ENCODE measurements at places on chromosomes 3 and 15.
A peak's percentile ranks its signal among the peaks of the same experiment; 100 is the strongest.

GRCh38 chr15:49235446-49236124 is 65.5 kb downstream of the GALK2 start:
- DNase-seq: peak; percentile 63

DNA sequence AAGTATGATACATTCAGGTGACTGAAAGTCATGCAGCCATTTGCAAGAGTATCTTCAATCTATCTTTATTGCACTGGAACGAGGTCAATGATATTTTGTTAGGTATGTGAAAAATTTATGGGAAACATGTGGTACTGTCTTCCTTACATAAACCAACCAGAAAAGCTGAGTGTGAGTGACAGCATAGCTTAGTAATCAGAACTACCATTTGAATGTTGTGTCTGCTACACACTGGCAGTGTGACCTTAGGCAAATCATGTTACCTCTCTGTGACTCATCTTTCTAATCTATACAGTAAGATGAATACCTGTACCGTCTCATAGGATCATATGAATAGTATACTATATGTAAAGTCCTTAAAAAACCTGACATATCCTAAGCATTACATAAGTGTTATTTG is 337.9 kb upstream of the IL12A start:
- DNase-seq: no peak

DNA sequence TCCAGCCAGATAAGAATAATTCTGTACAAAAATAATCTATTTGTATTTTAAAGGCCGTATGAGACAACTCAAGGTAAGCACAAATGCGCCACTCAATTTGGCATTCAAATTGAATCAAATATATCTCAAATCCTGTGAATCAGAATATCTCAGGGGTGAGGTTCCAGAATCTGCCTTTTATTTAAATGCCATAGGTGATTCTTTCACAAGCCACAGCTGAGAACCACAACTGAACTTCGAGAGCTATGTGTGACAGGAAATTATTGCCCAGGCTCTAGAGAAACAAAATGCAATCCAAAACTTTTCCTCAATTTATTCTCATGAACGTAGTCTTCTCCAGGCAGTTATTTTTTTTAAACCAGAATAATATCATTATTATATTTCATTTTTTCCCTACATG is 11.9 kb downstream of the ATP8B4 start:
- no peak for DNase-seq

DNA sequence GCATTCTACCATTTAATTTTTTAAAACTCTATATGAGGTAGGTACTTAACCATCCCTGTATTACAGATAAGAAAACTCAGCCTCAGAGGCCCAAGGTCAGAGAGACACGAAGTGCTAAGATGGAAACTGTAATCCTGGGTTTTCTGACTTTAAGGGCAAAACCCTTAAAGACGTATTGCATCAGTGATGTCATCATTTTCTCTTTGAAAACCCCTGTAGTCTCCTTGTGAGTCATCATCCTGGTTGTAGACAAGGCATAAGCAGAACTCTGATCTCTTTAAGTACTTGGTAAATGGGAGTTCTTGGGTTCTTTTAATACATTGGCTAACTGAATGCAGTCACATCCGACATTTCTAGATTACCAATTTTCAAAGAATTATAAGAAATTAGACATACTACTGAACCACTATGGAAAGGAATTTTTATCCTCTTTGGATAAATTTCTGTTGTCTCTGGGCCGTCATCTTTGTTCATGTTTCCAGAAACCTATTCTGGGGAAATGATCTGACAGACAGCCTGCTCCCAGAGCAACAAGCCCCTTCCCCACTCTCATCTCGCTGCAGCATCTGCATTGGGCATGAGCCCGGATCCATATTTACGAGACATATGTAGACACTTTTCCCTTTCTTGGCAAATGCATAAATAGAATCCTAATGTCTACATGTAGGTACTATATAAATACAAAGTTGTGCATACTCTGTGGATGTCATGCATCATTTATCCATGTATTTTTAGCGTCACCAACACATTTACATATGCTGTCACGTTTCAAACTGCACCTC is 48.7 kb upstream of the MDFIC2 start:
- no peak for DNase-seq

DNA sequence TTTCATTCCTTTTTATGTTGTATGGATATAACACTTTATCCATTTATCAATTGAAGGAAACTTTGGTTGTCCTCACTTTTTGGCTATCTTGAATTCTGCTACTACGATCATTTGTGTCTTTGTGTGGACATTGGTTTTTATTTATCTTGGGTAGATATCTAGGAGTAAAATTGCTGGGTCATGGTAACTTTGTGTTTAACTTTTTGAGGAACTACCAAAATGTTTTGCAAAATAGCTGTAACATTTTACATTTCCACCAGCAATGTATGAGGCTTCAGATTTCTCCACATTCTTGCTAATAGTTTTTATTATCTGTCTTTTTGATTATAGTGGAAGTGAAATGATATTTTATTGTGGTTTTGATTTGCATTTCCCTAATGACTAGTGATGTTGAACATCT is 55.6 kb downstream of the TLNRD1 start:
- no peak for DNase-seq

DNA sequence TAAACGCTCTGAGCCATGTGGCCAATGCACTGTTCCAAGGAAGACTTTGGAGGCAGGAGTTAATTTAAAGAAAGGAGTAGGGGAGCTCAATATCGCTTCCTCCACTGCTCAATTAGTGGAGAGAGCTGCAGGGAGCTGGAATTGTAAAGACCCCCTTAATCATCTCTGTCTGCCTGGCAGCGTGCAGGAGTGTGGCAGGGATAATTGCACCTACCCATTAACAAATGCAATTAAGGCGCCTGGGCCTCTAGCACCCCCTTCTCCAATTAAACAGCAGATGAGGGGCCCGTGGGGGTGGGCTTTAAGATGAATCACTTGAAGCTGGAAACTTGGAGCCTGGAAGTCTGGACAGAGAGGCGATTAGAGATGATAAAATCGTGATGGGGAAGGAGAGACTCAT is 61.7 kb upstream of the GLCE start:
- DNase-seq: no peak

DNA sequence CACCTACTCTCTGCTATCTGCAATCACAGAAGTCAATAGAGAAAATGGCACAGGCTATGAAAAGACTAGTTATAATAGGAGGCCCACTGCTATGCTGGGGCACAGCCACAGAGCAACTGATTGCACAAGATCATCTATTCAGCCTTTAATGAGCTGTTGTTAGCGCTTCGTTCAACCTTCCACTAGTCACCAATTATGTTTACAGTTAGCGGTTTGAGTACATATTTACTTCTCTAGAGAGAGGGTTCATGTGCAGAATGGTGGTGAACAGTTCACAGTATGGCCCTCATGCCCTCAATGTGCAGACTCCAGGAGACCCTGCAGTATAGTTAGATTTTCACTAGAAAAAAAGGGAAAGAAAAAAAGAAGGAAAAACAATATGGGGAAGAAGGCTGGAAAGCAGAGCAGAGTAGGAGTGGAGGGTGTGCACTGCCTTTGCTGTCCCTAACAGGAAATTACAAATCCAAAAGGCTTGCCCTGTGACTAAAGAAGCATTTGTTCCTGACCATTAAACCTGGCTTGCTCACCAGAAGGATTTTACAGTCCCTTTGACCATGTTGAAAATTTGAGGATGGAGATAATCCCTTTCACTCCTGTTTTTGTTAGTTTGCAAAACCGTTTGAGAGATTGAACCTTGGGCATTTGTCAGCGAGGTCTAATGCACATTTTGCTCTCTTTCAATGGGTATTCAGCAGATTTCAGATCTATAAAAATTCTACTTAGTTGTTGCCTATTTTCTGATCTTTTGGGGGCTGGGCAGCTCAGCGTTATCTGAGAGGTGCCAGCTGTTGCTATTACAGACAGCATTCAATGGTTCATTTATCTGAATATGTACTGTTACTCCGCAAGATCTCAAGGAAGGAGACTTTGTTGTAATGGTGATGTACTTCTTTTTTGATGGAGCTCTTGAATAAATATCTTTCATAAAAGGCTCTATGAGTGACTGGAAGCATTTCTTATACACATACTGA is 296.1 kb downstream of the LSAMP start:
- no peak for DNase-seq

- no peak for DNase-seq
Observed at GRCh38 chr3:113271189-113271588, 59.8 kb downstream of the BOC start.

GRCh38 chr3:46110701-46111493 is 83.6 kb upstream of the XCR1 start:
- DNase-seq: peak; percentile 36

- DNase-seq: no peak
Observed at GRCh38 chr15:97892167-97892938, 68.2 kb upstream of the ARRDC4 start.

- peak; percentile 82 for DNase-seq
Observed at GRCh38 chr15:40379853-40380252, 2.7 kb upstream of the KNSTRN start.

GRCh38 chr15:77567202-77567601 is 65.5 kb downstream of the LINGO1 start:
- no peak for DNase-seq

DNA sequence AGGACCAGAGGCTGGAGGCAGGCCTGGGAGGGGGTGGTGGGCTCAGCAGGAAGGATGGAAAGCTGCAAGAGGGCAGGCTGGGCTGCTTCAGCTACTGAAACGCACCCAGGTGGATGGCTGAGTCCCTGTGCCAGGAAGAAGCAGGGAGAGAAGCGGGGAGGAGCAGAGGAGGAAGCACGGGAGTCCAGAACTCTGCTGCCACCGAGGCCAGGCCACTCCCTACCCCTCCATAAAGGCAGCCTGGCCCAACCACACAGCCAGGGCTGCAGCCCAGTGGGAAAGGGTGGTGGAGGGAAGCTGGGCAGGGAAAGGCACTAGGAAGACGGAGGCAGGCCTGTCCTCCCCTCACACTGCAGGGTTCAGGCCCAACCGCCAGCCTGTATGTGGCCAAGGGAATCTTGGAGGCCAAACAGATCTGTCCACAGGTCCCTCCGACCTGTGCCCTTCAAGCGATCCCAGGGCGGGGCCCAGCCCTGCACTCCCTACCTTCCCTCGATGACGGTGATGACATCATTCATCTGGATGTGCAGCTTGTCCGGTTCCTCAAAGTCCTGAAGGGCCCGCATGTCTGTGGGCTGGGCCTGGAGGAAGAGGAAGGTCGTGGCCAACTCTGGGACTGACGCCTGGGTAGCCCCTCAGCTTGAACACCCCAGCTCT is 30.5 kb downstream of the TNK2 start:
- DNase-seq: no peak

GRCh38 chr15:52307847-52308246 is 12.2 kb upstream of the MYO5C start:
- DNase-seq: no peak

GRCh38 chr3:152197451-152197850 is 71.3 kb upstream of the MBNL1 start:
- DNase-seq: no peak

GRCh38 chr3:177444696-177445095 is 247.4 kb upstream of the TBL1XR1 start:
- no peak for DNase-seq

- no peak for DNase-seq
Observed at GRCh38 chr3:111173328-111173900, 101.8 kb downstream of the NECTIN3 start.

DNA sequence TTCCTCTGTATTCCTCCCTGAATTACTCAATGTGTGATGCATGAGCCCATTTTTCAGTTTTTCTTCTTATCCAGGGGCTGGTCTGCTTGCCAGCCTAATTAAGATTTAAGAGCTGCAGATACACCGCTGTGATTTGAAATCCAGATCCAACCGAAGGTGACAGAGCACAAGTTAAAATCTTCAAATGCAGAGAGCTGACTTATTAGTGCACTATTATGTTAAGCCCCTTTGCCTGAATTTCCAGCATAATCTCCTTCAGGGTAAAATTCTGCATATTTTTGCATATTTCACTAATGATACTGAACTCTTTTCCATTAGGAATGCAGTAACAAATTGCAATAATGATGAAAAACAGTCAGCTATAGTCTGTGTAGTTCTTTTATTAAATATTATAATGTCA is 583.6 kb downstream of the ROBO2 start:
- DNase-seq: no peak

DNA sequence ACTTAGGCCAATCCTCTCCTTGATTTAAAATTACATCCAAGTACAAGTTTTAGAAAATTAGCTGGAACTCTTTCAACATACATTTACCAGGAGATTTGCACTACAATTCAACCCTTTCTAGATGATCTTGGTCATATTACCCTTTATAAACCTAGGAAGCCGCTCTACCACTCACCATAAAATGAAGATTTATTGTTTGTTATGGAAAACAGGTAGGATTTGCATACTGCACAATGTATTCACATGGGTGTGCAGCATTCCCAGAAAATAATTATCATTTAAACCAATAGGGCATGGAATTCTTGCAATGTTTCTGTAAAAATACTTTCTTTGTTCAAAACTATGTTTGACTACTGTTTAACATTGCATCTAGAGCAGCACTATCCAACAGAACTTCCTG is 18.4 kb upstream of the RETNLB start:
- no peak for DNase-seq

DNA sequence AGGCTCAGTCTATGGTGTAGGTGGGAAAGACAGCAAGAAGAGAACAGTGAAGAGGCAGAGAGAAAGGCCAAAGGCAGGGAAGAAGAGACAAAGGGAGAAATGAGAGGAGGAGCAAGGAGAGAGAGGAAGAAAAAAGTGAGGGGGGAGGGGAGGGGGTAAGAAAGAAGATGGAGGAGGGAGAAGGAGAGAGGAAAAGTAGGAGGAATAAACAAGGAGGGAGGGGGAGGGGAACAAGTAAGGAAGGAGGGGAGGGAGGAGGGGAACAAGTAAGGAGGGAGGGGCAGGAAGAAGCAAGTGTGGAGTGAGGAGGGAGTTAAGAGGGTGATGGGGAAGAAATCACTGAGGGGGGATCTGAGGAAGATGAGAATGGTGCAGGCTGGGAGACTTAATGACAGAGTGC is 45.5 kb upstream of the FGD5 start:
- no peak for DNase-seq

DNA sequence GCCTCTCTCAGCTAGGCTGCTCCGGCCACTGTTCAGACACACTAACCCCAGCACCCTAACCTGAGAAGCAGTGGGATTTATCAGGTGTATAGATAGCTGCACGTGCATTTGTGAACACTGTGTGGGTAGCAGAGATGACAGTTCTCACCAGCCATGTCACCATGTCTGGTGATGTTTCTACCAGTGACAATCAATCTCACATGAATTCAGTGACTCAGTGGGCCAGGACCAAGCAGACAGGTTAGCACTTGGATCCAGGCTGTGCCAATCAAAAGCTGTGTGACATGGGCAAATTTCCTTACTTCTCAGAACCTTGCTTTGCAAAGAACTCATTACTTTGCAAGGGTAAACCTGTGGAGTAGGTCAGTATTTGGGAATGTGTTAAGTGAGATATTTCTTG is 65.3 kb upstream of the GATM start:
- DNase-seq: no peak
